ENCODE measurements at places on chromosomes 11 and 22.

- peak; percentile 22 for DNase-seq
Measured at GRCh38 chr11:61718621-61719302, 33.7 kb upstream of the MYRF start.

GRCh38 chr11:10305262-10305963 is 540 bp downstream of the ADM start:
- DNase-seq: no peak

DNA sequence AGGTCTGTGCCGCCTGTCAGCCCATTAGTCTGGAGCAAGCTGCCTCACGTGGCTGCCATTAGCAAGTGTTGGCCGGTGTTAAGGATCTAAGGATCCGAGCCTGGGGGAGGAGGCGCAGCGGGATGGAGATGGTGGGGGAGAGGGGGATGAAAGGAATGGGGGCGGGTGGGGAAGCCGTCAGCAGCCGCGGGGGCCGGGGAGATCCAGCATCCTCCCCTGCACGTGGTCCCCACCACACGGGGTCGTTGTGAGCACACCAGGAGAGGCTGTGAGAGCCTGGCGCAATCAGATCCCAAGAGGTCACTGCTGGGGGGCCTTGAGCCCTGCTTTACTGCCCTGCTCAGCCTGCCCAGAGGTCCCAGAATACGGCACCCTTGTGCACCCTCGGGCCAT is 7.3 kb downstream of the CABP7 start:
- DNase-seq: no peak

- DNase-seq: no peak
Measured at GRCh38 chr11:120185706-120186455, 25.0 kb upstream of the OAF start.

DNA sequence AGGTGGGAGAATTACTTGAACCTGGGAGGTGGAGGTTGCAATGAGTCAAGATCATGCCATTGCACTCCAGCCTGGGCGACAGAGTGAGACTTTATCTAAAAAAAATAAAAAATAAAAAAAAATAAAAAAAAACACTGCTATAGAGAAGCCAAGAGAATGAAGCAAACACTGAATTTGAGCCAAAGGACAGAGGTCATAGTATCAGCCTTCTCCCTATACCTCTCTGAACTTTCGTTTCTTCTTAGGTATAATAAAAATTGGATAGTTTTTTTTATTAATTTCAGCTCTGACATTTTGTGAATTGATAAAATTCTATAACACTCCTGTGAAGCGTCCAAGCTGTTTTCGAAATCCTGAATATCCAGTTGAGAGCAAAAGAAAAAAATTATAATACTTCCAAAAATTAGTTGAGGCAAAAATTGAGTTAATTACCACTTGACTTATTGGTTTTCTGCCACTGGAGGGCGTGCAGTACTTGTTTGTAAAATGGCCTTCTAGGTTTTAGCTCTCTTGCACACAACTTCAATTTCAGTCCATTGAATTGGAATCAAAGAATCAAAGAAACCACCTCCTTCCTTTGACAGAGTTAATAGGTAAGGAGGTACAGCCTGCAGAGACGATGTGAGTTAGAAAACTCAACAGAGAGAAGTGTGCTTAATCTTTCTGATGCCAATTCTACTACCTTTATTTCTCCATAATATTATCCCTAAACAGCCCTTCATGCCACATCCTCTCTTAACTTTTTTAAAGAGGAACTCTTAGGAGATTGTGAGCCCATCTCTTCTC is 143.2 kb downstream of the BBOX1 start:
- peak; percentile 56 for DNase-seq

- no peak for DNase-seq
Measured at GRCh38 chr11:62435846-62436660, 17.2 kb downstream of the SCGB1A1 start.

Measured in fibroblast of skin of left biceps (primary cell).